ENCODE measurements at places on chromosomes 6 and 20. TPM values are rescaled to one million over a fixed set of nuclear protein-coding genes. Genes with fewer than 3 reads are reported as not detected.

Gene MTFR2
- polyA plus RNA-seq, result 3.4 TPM

- no peak for DNase-seq
Observed at GRCh38 chr6:123213921-123214320, 217.9 kb downstream of the CLVS2 start.

DNA sequence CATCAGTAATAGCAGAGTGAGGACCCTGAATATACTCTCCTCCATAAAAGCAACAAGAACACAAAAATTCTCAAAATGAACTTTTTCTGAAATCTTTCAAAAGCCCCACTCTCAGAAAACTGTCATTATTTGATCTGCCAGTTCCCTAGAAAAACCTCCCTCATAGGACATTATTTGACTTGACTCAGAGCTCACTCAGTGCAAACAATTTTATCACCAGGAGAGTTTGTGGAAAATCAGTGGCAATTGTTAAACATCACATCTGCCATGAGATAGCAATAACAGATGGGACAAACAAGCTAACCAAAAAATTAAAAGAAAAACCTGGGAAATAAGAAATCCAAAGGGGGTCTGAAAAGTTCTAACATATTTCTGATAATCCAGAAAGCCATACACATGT, 100.0 kb downstream of the ATG5 start:
- DNase-seq, result no peak

DNA sequence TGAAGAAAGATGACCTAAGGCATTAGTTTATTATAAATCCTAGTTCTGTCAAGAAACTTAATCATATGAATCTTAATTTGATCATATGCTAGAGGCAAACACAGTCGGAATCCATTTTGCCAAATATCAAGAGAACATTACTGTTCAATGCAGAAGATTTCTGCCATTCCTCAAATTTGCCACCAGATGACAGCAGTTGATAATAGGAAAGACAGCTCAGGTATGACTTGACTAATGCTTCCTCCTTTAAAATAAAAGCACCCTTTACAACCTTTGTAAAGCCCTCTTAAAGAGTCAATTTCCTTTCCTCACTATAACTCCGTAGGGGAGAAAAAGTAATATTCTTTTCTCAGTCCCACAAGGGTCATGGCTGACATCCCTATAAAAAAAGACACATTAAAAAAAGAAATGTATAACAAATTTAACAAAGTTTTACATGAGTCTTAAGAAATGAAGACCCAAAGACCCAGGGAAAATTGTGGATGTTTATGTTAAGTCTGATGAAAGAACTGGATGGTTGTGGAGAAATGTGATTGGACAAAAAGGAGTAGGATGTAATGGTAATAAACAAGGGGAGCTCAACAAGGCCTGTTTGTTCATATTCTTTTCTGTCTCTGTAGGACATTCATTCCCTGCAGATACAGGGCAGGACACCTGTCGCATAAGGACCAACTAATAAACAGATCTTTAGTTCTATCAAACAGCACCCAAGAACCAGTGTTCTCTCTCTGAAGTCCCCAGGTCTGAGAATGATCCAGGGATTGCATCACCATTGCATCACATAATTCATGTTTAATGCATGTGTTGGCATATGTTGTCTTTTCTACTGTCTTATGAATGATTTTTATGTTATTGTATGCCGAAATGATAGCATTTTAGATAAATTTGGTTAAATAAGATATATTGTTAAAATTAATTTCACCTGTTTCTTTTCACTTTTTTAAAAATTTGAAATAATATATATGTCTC, 23.0 kb upstream of the IL17A start:
- DNase-seq, result no peak

DNA sequence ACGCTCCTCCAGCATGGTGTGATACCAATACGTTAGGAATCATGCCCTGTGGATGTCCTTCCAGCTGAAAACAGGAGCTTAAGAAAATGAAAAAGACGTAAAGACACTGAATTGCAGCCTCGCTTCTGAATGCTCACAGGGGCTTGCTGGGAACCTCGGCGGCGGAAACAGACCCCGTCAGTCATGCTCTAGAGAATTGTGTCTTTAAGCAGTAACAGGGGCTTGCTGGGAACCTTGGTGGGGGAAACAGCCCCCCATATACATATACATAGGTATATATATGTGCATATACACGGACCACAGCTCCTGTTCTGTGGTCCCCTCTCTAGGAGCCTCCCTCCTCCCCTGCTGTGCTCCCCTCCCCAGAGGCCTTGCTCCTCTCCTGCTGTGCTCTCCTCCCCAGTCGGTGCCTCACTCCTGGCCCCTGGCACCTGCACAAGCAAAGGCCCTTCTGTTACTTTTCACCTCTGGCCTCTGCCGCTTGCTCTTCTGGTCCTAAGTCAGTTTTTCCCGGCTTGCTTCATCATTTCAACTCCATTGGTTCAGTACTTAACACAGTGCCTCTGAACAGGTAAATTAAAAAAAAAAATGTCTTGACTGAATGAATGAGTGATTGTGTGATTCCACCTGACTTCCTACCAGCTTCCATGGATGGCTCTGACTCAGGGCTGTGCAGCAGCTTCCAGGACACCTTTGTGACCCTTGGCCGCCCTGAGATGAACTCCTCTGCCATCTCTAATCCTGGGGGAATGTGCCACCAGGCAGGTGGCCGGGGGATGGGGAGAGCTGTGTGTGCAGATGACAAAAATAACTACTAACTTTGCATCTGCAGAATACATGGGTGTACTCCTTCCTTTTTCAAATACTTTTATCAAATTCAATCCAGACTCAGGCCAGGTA, 246.1 kb downstream of the SMOC2 start:
- no peak for DNase-seq

DNA sequence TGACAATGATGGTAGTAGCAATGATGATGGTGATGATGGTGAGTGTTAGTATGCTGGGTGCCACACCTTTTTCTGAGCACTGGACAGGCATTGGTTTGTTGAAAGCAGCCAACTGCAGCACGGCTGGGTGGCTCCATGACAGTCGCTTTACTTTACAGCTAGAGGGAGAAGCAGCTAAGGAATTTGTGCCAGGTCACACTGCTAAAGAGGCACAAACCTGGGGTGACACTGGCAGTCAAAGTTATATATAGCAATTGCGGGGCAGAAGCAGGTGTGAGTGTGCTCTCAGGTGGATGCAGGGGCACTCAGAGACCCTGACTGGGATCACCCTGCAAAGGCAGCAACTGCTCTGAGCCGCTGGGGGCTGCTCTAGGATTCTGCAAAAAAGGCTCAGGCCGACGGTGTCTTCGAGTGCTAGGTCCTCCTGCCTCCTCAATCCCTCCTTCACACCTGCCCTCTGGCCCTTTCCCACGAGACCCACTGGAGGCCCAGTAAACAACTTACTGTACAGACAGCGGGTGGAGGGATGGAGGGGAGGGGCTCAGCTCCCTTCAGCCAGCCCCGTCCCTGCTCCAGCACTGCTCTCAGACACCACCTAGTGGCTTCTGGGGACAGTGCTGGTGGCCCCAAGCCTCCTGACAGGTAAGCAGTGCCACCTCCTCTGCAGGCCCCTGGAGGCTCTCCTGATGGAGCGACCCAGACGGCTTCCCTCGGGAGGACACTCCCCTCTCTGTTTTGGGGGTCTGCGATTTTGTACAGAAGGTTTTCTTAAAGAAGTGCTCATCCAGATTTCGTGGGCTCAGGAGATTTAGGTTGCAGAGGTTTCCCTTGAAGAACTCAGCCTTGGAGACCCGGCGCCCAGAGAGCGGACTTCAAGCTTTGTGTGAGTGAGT, 4.4 kb upstream of the RPS21 start:
- no peak for DNase-seq

DNA sequence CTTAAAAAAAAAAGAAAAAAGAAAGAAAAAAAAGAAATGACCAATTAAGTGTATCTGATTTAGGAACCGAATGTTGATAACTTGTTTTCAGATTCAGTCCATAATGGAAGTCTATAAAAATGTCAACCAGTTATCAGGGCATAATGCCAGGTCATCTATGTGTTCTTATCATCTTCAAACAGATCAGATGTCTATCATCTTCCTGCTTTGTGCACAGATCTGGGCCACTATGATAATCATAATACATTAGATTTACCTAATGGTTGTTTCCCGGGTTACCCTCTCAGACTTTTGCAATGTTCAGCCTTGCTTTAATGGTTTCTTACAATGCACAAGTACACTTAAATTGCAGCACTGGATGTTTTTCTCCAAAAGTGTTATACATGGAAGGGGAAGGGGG, 100.6 kb downstream of the NKAIN2 start:
- DNase-seq, result no peak

DNA sequence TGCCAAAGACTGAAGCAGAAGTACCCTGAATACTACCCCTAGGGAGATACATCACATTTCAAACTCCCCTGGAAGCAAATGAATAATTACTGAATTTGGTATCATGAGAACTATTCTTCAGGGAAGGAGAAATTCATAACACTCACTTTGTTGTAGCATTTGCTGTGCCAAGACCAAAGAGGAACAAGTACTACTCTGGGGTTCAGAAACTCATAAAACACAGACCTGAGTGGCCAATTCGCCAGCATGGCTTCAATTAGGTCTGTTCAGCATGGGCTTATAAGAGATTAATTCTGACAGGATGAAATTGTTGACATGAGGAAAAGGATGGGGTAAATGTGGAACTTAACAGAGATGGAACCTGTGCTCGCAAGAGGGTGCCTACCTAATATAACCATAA, 6.5 kb downstream of the ELOVL5 start:
- DNase-seq, result no peak
